ENCODE measurements at places on chromosomes 11 and 22.

DNA sequence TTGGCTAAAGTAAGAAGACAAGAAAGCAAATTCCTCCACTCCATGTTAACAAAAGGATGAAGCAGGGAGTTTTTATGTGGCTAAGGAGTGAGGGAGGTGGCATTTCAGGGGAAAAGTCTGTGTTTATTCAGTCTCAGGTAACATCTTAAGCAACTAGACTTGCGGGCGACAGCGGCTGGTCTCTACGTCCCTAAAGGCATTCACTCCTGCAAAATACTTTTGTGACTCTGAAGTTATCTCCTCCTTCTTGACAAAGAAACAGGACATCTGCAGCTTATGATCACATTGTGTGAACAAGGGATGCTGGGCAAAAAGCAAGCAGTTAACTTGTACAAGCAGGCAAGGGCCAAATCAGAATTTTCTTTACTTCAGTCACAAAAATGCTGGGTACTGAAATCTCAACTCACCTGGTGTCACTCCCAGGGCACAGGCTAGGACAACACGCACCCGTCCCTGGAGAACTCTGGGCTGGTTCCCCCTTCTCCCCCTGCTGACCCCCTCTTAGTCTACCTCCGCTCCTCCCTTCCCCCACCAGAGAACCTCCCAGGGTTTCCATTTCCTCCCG lies 38.3 kb downstream of the IGLL5 start:
- DNase-seq = no peak

DNA sequence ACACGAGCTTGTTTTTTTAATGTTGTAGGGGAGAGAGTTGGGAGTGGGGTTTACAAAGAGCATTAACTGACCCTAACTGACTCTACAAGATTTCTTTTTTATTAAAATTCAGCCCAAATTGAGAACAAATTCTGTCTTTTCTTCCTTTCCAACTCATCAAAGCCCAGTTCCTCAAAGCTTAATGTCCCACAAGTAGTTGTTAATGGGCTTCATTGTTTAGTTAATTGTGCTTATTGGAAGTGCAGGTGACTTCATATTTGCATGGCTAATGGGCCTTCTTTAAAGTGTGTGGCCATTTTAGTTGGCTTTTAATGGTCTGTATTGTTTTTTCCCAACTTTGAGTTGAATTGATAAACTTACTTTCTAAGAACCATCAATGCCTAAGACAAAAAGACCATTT lies 39.8 kb downstream of the MPPED2 start:
- DNase-seq = no peak

- DNase-seq = no peak
Observed at GRCh38 chr11:1766719-1767398, 3.1 kb upstream of the CTSD start.

- no peak for DNase-seq
Observed at GRCh38 chr11:70174547-70175235, 28.4 kb upstream of the FADD start.

DNA sequence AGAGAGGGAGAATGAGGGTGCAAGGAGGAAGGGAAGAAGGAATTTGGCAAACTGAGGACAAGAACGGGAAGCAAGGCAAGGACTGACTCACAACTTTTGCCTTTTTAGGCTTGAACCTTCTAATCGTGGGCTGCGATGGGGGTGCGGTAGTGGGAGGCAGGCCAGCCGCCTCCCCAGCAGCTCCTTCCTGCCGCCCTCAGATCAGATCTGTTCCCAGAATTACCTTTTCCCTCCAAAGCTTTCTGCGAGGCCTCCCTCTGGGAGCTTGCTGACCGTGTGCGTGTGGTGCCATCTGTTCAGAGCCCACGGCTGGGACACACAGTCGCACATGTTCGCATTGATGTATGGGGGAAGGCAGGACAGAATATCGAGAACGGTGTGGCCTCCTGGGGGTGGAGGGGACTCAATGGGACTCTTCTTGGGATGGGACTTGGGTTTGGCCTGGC lies 86.9 kb upstream of the PARVA start:
- no peak for DNase-seq

GRCh38 chr11:27452147-27452546 lies 20.4 kb downstream of the LGR4 start:
- DNase-seq = no peak

- DNase-seq = no peak
Observed at GRCh38 chr11:106276126-106276525, 198.7 kb downstream of the AASDHPPT start.

- no peak for DNase-seq
Observed at GRCh38 chr22:39894554-39895092, 1.1 kb upstream of the ENTHD1 start.

DNA sequence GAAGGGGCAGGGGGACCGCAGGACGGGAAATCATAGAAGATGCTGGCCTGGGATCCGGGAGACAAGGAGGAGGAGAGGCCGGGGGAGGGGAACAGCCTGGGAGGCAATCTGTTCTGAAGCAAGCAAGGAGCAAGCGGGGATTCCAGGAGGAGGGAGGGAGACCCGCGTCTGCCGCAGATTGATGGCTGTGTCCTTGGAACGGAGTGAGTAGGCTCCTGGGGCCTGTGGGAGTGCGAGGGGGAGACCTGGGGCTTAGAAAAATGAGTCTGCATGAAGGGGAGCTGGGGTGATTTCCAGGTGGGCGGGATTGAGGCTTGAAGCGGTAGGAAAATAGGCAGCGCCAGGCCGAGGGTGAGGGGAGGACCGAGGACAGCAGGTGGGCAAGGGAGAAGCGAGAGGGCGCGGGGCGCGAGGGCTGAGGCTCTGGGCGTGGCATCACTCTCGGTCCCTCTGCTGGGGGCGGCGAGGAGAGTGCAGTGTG lies 1.6 kb upstream of the LRRC55 start:
- DNase-seq = no peak

DNA sequence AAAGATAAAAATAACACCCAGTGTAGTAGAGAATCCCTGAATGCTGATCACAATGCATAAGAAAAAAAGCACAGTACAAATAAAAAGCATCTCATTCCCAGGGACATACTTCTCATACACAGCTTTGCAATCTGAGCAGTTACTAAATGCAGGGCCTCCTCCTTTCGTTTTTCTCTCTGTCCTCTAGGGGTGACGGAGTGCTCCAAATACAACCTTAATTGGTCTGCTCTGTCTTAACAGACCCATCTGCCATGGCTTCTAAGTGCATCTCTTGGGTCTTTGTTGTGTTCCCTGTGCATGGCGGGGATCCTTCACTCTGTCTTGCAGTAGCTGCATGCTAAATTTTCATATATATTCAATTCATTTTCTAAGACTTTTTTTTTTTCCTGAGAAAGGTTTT lies 1114.2 kb upstream of the RAG2 start:
- DNase-seq = no peak

DNA sequence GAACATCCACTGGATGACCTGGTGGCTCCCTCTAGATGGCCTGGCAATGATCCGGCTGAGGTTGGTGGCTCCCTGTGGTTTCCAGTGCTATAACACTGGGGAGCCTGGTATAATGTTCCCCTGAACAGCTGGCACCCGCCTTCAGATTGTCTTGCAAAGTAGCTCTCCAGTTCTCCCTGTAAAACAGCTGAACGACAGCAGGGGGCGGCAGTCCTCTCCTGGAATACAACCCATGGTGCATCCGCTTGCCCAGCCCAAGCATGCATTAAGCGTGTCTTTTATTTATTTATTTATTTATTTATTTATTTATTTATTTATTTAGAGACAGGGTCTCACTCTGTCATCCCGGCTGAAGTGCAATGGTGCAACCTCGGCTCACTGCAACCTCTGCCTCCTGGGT lies 258.9 kb downstream of the BUD13 start:
- DNase-seq = no peak

DNA sequence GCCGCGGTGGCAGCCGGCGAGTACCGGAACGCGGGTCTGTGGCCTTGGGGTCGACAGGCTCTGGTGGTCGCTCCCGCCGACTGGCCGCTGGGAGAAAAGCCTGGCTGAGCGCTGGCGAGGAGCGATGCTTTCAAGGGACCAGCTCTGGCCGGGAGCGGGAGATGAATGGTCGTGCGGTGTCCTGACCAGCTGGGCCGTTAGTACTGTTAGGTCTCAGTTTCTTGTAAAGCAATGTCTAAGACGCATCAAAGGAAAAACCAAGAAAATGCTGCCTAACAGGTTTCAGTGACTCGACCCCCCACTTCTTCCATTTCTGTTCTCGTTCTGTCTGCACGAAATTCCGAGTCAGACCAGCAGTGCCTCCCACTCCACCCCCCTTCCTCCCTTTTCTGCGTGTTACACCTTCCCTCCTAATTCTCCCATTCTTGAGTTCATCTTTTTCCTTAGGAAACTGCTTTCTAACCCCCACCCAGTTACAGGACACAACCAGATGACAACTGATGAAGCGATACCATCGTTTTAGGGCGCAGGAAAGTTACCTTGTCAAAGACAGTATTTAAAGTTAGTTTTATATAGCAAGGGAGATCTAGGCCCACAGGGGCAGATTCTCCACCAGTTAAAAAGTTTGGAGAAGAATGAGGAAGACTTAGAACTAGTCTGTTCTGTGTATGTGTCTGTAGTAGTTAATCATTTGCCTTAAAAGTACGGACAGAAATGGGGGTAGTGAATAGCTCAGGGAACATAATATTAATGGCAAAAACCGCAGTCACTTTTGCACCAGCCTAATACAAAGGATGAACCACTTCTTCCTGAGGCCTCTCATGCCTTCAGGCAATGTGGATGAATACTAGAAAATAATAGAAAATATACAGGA lies 1.0 kb downstream of the CUL5 start:
- no peak for DNase-seq

DNA sequence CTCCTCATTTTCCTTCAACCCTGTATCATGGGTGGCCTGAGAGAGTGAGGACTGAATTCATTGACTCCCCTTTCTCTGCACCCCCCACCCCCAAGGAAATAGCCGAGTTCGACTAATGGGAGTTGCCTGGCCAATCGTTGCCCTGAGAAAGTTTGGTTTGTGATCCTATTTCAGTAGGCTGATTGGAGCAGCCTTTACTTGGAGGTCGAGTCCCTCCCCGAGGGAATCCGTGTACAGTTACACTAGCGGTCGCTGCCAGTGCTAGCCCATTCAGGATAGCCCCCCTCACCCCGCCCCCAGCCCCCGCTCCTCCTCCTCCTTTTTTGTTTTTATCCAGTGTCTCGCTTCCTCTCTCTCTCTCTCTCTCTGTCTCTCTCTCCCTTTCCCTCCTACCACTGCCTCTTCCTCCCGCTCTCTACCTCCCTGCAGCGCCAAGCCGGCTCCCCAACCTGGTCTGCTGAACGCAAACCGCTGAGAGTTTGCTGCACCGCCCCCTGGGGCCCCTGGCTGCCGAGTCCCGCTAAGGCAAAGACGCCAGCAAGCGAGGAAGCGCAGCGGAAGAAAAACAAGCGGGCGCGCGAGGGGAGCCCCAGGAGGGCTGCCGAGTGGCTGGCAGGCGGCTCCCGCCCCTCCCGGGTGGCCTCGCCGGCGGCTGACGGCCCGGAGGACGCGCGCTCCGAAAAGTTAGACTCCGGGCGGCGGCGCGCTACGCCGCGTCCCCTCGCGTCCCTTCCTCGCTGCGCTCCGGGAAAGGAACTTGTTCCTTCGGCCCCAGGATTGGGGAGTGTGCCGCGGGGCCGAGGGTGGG lies at the start of gene GRAMD1B:
TSS of gene GRAMD1B (plus strand) at position 357 of the 808 bp plus-strand sequence. CDS start 524 bp downstream, outside the sequence.
- no peak for DNase-seq

DNA sequence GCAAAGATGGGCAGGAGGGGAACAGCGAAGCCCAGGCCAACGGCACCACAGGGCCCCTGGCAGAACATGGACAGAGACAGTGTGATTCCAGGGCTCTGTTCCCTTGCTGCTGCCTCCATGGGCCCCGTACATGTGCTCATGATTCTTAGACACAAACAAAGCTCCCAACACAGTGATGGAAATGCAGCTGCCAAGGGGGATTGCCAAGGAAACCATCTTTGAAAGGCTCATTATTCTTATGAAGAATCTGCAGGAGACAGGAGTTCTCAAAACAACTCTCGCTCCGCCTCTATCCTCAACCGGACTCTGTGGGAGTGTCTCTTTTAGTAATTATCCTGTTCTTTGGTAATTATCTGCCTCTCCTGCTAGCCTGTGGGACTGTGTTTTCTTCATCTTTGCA lies 32.2 kb downstream of the SERPINH1 start:
- no peak for DNase-seq

GRCh38 chr22:47294576-47294975 lies 532.1 kb downstream of the TBC1D22A start:
- no peak for DNase-seq

DNA sequence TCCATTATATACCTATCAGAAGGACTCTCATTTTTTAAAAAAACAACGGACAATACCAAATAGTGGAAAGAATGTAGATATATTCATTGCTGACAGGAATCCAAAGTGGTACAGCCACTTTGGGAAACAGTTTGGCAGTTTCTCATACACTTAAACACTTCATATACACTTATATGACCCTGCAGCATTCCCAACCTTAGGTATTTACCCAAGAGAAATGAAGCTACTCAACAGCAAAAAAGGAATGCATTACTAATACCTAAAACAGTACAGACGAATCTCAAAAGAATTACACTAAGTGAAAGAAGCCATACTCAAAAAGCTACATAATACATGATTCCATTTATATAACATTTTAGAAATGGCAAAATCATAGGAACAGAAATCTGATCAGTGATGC lies 51.5 kb downstream of the RBFOX2 start:
- DNase-seq = no peak

DNA sequence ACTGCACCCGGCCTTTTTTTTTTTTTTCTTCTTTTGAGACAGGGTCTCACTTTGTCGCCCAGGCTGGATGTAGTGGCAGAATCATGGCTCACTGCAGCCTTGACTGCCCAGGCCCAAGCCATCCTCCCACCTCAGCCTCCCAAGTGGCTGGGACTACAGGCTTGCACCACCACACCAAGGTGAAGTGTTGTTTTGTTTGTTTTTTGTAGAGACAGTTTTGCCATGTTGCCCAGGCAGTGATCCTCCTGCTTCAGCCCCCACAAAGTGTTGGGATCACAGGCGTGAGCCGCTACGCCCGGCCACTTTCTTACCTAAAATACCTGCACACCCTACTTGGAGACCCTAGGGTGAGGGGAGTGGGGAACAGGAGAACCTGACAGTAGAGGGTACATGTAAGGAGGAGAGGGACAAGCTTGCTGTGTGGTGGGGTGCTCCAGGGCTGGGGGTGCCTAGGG lies 4.5 kb upstream of the AIFM3 start:
- DNase-seq = no peak

- DNase-seq = no peak
Observed at GRCh38 chr11:93525601-93526345, 17.4 kb downstream of the SMCO4 start.

DNA sequence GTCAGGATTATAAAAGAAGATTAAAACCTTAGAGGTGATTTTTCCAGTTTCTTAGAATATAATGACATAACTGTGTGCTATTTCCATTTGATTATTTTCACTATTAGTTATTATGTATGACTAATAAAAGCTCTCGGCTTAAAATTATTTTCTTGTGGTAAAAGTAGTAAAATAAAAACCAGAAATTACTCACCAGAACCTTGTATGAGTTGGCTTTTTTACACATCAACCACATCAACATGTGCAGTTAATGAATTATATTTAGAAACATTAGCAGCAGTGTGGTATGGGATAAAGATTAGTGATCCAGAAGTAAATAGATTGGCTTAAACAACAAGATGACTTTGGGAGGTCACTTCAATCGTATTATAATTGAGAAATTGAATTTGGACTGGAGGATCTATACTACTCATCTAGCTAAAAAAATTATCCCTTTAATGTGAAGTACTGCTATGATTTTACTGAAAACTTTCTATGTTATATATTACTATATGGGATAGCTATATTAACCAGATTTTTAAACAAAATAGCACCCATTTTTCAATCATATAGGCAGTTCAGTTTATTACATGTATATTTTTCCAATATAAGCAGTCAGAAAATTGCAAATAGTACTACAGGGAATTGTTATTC lies 2.8 kb upstream of the BCO2 start:
- no peak for DNase-seq

- no peak for DNase-seq
Observed at GRCh38 chr22:29987137-29987536, 93.1 kb upstream of the HORMAD2 start.
